Activated CD4-positive, alpha-beta T cell treated with anti-CD3 and anti-CD28 coated beads, Interleukin-2, amount 50 U/mL, for 1 hour (primary cell): ENCODE measurements at places on chromosomes 1 and 21.

GRCh38 chr1:172663732-172664131 is 4.8 kb downstream of the FASLG start:
- DNase-seq, result no peak

DNA sequence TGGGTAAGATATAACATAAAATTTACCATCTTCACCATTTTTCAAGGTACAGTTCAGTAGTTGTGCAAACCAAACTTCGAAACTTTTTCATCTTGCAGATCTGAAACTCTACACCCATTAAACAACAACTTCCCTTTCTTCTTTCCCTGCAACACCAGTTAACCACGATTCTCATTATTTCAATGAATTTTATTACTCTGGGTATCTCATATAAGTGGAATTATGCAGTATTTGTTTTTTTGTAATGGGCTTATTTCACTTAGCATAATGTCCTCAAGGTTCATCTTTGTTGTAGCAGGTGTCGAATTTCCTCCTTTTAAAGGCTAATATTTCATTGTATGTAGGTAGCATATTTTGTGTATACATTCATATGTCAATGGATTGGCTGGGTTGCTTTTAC is 146.1 kb downstream of the SPATA46 start:
- DNase-seq, result no peak

- DNase-seq, result no peak
Observed at GRCh38 chr1:247360991-247361731, 29.5 kb upstream of the ZNF496 start.

DNA sequence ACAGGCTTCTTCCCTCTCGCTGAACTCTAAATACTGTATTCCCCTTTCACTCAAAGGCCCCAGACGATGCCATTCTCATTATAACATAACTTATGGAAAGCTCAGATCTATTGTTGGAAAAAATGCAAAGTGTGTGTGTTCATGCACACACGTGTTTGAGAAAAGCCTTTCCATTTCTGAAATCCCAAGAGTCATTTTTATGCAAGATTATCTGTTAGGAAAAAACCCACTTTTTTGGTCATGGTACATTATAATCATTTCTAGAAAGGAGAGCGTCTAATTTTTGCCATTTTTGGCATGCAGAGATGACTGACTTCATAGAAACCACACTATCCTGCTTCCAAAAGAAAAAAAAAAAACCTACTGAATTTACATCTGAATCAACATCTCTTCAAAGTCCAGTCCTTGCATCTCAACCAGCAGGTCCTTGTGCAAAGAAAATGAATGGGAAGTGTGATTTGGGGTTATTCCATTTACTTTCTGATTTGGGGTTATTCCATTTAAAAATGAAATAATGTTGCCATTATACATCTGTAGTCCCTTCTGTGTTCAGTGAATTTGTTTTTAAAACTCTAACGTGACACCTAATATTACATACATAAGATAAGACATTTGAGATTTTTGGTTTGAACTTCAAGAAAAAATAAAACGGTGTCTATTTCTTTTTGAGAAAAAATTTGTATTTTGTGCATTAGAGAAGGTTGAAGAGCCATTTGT is 150.3 kb downstream of the DHRS3 start:
- DNase-seq, result no peak

GRCh38 chr1:157113631-157114030 is 14.0 kb upstream of the ETV3L start:
- DNase-seq, result no peak

DNA sequence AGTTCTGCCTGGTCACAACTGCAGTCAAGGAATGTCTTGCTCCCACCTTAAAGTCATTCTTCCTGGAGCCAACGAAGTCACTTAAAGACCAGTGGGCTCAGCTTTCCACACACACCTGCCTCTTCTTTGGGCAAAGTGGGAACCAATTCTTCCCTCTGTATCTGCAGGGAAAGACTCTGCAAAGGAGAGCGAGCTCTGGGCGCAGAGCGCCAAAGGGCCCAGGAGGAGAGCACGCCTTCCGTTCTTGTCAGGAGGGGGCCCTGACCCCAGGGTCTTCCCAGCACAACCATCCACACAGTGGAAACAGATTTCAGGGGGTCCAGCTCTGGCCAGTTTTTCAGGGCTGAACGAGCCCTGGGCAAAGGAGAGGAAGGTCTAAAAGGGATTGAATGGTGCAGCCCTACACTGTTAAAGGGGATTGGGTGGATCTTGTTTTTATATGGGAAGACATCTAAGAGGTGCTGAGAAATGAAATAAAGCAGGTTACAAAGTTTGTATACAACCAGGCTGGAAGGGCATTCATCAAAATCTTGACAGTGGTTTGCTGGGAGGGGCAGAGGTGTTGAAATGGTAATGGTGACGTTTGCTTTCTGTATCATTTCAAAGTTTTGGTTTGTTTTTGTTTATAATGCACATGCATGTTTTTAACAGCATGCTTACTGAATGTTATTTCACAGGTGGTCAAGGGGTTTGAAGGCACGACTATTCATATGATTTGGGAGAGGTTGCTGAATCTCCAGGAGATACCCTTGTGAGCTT is 6.8 kb upstream of the OLIG2 start:
- DNase-seq, result no peak

DNA sequence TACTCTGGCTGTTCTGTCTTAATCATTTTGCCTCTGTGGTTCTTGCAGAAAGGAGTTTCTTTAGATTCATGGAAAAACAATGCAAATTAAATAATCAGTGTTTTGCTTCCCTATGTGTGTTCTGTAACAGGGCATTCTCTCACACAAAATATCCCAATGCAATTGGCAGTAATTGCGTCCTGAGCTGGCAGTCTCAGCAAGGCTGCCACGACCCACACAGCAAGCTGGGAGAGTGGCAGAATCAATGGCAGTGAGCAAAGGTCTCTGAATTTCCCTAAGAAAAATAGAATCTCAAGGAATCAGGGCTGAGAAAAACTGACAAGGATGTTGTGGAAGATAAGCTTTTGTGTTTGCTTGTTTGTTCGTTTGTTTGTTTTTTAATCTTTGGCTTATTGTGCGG is 198.1 kb upstream of the ST6GALNAC5 start:
- DNase-seq, result no peak

GRCh38 chr1:59225594-59226316 is 71.1 kb upstream of the FGGY start:
- no peak for DNase-seq

GRCh38 chr1:78224246-78224785 is 178.6 kb downstream of the GIPC2 start:
- DNase-seq, result no peak

DNA sequence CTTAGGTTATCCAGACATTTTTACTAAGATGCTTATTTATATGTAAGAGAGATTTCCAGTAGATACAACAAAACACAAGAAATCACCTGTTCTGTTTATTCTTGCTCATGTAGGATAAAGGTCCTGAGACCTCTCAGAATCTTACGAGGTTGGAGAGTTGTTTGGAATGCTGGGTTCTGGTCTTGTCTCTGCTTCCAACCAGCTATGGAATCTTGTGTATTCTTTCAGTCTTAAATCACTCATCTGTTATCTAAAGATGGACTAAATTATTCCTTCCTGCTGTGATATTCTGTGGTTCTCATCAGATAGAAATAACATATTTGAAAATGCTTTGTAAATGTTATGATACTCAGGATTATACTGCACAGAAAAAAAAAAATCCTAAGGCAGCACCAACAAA is 21.3 kb downstream of the GNAT2 start:
- DNase-seq, result no peak

GRCh38 chr1:185862235-185862634 is 128.0 kb downstream of the HMCN1 start:
- DNase-seq, result no peak

GRCh38 chr1:233689748-233690254 is 75.9 kb downstream of the KCNK1 start:
- DNase-seq, result no peak

DNA sequence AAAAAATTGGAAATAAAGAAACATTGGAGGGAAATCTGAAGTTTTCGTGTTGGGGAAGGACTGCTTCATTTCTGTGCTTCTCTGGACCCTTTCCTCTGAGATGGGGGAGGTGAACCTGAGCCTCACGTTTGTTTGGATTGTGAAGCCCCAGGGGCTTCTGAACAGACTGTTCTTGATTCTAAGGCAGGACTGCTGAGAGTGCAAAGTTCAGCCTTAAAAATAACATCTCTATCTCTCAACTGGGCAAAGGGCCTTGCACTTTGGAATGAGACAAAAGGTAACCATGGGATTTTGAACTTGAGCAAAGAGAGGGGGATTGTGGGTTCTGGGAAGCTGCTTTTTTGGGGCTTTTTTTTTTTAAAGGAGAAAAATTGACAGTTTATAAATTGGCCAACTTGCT is 45.0 kb downstream of the GPR88 start:
- no peak for DNase-seq

DNA sequence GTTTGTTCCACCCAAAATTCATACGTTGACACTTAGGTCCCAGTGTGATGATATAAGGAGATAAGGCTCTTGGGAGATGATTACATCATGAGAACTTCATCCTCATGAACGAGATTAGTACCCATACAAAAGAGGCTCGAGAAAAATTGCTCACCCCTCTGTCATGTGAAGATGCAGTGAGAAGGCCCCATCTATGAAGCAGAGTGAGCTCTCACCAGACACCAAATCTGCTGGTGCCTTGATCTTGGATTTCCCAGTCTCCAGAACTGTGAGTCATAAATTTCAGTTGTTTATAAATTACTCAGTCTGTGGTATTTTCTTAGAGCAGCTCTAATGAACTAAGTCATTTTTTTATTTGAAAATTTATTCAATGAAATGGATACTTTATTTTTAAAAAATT is 42.6 kb upstream of the USP25 start:
- no peak for DNase-seq

DNA sequence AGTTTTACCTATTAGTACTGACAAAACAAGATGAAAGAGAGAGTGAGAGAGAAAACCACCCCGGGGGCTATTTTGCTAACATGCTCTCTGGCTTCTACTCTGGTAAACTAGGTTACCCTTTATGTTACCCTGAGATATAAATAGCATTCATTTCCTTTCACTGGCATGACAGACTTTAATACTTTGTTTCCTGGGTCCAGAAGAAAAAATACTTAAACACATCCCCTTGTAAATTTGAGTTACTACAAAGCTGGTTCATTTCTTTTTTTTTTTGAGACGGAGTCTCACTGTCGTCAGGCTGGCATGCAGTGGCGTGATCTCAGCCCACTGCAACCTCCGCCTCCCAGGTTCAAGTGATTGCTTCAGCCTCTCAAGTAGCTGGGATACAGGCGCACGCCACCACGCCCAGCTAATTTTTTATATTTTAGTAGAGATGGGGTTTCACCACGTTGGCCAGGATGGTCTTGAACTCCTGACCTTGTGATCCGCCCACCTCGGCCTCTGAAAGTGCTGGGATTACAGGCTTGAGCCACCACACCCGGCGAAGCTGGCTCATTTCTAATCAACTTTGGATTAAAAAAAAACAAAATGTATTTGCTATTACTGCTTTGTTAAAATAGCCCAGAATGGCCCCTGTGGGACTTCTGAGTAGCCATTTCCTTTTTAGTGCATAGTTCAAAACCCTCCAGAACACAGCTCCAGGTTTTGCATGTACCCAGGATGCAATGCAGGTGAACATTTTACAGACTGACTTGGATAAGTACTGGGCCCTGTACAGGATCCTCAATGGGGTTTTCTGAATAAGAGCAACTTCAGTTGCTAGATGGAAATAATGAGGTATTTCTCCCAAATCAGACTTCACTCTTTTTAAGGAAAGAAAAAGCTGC is 20.6 kb downstream of the INPP5B start:
- no peak for DNase-seq

DNA sequence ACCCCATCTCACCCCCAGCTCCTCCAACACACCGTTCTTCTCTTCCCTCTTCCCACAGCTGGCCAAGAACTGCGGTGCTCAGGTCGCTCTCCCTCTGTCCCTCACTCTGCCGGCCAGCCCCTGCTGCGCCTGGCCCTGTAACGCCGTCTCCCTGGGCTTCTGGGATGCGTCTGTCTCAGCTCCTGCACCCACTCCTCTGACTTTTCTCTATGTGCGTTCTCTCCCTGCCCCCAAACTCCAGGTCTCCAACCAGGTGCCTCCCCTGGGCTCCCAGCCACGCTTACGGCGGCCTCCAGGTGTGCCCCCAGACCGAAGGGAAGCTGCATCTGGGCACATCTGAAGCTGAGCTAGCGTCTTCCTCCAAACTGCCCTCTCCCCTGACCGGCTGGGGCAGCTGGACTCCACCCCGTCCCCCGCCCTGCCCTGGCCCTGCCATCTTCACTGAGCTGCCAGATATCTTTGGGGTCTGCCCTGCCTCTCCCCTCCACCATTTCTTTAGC is 2.6 kb downstream of the KRTAP10-12 start:
- no peak for DNase-seq

DNA sequence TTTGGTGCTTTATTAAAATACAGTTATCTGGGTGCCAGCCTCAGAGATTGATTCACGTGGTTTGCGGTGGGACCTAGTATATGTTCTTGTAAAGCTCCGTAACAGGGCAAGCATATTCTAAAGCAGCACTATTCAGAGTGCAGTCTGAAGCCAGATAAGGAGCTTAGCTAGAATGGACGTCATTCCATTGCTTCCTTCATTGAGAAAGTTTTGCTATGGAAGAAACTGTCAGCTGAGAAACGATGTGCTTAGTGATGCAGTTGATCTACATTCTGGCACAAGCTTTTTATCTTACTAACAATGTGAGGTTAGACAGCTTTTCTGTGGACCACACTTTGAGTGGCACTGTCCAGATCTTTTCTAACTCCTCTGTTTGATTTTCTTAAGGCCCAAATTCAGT is 26.2 kb downstream of the SLC44A3 start:
- no peak for DNase-seq

DNA sequence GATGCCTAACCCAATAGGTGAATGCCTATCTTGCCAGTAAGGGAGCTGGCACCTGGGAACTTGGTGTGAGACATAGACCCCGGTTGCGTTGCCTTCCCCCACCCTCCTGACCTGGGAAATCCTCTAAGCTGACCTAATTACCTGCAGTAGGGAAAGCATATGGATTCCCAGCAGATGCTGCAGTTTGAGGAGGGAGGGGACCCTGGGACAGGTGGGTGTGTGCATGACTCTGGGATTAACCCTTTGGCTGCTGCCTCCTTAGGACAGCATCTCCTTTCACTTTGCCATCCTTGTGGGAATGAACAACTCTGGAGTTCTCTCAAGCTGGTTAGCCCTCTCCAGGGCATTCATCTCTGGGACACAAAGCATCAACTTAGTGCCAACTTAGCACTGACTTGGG is 16.4 kb upstream of the NFASC start:
- DNase-seq, result no peak

GRCh38 chr1:17587693-17588047 is 48.2 kb downstream of the ARHGEF10L start:
- DNase-seq, result no peak

DNA sequence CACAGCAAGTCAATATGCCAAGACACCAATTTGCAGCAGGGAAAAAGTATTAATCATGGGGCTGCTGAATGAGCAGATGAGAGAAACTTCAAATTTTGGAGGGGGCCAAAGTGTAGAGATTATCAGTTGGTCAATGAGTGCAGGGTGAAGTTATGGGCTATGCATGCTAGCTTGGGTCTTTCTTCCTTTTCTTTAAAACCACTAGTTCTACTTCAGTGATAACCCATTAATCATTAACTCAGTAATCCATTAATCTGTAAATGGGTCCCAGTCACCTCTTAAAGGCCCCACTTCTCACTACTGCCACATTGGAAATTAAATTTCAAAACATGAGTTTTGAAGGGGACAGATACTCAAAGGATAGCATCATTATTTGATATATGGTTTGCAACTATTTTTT is 688.6 kb upstream of the ADGRL4 start:
- DNase-seq, result no peak

GRCh38 chr1:172203902-172204301 is 216.6 kb upstream of the C1orf105 start:
- DNase-seq, result no peak
